ENCODE measurements at places on chromosomes 12 and 14. TPM values are rescaled to one million over a fixed set of nuclear protein-coding genes. Genes with fewer than 3 reads are reported as not detected.

CMAS gene
- 39.9 TPM for total RNA-seq

CLEC14A gene
- not detected for total RNA-seq

POLE2 gene
- 33.9 TPM for total RNA-seq

ALDH2 gene
- total RNA-seq, result 0.57 TPM

MMP14 gene
- total RNA-seq, result 1.9 TPM

SIX4 gene
- 0.82 TPM for total RNA-seq

TCL1A gene
- total RNA-seq, result not detected

RNASE4 gene
- 1.3 TPM for total RNA-seq

SLC25A21 gene
- not detected for total RNA-seq

IL31 gene
- total RNA-seq, result not detected

TTC6 gene
- total RNA-seq, result not detected

EFCAB11 gene
- 6.5 TPM for total RNA-seq

CLEC4A gene
- 0.25 TPM for total RNA-seq

FBLN5 gene
- 2.0 TPM for total RNA-seq

CRIP1 gene
- total RNA-seq, result 545 TPM

P2RX2 gene
- total RNA-seq, result not detected

KRT77 gene
- not detected for total RNA-seq

KRT78 gene
- total RNA-seq, result not detected

KCNMB4 gene
- total RNA-seq, result 0.25 TPM

KCNA5 gene
- total RNA-seq, result not detected

RNU7-1 gene
- total RNA-seq, result not detected

SRRM4 gene
- total RNA-seq, result not detected

DNAJC22 gene
- total RNA-seq, result 0.11 TPM

PRB2 gene
- total RNA-seq, result not detected

NRIP2 gene
- not detected for total RNA-seq

MAP3K9 gene
- total RNA-seq, result 5.7 TPM

RAD51AP1 gene
- total RNA-seq, result 39.6 TPM

CNOT2 gene
- 78.8 TPM for total RNA-seq

SYT1 gene
- not detected for total RNA-seq

RAB5B gene
- total RNA-seq, result 58.9 TPM

Data from T-helper 2 cell treated with Interferon-gamma antibody and Interleukin-4, amounts not matched to agents 100 ng/mL and 5 ng/mL, for 36 hours (primary cell).